ENCODE measurements at places on chromosomes 12 and 14.

DNA sequence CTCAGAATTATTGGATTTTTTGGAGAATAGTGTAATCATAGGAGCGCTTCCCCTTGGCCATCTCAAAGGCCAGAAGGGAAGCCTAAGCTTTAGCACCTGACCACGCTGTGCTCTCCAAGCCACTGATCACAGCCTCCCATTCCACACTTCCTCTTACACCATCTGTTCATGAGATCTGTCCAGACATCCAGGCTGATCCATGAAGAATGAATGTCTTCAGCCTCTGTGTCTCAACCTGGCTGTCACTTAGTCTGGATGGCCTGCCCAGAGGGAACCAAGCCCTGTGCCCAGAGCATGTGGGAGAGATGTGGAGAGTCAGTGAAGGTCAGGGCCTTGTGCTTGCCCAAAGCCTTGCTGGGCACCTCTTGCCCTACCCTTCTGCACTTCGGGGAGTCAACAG lies 40.5 kb downstream of the TSPAN11 start:
- no peak for DNase-seq

DNA sequence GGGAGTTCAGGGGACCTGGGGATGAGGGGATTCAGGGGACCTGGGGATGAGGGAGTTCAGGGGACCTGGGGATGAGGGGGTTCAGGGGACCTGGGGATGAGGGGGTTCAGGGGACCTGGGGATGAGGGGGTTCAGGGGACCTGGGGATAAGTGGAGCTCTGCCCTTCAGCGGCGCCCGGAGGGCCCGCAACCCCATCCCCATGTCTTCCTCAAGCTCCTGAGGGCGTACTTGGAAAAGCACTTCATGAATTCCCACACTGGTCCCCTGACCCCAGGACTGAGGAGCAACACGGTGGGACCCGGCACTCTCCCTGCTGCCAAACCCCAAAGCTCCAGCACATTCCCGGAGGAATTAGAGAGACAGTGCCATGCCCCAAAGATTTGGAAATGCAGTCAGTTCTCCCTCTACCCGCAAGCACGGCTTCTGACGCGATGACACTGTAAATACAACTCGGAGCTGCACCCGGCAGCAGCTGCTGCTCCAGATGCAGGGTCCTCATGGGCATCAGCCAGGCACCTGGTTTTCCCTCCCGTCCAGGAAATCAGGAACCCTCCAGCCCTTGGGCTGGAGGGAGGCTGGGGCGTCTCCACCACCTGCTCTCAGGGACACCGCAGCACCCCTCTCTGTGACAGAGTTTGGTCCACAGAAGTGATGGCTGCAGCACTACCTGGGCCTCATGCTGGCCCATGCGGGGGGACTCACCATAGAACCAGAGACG lies 32.8 kb upstream of the C14orf180 start:
- DNase-seq: peak; percentile 35

DNA sequence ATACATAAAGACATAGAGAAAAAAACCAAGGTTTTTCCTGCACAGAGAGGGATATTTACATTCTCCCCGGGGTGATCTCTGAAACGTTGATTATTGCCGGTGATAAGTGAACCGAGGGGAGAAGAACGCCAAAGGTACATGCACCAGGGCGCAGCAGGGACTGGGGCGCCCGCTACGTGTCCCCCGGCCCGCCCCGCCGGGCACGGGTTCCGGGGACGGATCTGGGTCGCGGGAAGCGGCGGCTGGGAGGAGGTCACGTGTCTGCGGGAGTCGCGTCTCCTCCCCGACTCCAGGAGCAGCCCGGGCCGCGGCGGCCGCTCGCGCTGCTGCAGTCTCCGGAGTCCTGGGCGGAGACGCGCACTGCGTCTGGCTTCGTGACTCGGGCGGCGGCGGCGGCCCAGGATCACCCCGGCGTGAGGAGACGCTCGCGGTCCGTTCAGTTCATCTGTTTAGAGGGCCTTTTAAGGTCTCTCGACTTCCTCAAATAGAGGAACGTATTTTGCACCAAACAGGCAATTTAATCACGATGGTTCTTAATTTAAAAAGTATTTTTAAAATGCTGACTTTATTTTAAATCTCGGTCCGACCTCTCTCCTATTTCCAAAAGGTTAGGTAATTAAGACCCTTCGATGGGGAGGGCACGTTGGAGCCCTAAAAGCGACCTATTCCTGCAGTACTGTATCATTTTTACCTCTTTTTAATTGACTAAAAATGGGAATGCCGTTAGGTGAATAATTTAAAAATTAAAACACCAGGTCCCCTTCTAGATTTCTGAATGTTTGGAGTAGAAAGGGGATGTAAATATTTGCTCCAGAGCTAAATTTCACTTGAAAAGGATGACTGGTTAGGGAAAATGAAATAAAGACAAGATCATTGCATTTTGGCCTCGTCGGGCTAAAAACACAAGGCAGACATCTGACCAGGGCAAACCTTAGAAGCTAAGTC lies 1.8 kb upstream of the BHLHE41 start:
- peak; percentile 96 for DNase-seq

DNA sequence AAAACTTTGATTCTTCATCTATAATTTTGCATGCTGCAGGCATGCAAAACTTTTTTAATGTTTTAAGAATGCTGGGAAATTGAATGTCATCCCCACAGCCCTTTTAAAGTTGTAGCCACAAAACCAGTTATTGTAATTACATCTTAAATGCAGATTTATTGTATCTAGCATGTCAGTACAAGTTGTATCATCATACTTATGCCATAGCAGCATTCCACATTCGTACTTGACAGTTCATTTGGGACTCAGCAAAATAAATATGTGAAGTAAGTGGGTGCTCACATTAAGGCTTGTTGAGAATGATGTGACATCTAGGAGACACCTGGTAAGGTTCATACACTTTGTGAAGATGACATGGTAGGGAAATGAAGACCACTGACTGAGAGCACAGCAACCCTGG lies 44.0 kb upstream of the GZMB start:
- no peak for DNase-seq

- peak; percentile 73 for DNase-seq
Measured at GRCh38 chr14:50688875-50689274, 20.8 kb upstream of the SAV1 start.

DNA sequence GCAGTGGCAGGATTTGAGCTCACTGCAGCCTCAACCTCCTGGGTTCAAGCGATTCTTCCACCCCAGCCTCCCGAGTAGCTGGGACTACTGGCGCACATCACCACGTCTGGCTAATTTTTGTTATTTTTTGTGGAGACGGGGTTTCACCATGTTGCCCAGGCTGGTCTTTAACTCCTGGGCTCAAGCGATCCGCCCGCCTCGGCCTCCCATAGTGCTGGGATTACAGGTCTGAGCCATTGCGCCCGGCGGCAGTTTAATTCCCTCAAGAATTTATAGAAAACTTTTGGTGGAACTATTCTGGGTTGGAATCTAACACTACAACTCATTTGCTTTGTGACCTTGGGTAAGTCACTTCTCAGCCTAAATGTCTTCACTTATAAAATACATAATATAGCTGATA lies 1.8 kb upstream of the SP1 start:
- DNase-seq: no peak
